ENCODE measurements at places on chromosomes 3 and 15.
A peak's percentile ranks its signal among the peaks of the same experiment; 100 is the strongest.

DNA sequence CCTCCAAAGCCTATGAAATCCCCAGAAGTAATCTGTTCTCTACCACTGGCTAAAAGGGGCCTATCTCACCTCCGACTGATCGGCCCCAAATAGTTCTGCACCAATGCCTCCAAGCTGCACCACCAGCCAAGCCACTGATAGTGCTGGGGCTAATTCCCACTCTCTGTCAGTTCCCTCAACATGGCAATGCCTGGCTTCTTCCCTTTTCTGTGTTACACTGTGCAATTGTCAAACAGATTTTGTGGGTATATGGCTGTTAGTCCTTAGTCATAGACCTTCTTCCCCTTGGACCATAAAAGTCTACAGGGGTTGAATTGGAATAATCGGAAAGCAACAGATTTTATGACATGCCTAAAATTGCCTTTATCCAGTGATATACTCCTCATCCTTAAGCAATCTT is 9.3 kb upstream of the UBE2E2 start:
- no peak for DNase-seq

DNA sequence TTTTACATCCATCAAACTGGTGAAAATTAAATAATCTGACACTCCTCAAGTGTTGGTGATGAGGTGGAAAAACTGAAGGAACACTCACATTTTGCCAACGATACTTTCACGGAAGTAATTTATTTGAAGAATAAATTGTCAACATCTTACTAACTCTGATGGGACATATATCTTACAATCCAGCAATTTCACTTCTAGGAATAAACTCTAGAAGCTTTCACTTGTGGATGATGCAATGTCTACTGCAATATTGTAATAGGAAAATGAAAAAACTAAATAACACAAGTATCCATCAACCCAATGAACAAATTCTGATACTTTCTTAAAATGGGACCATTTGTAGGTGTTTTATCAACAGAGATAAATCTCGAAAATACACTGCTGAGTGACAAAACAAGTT is 16.2 kb upstream of the LIPC start:
- no peak for DNase-seq

GRCh38 chr3:177802151-177802900 is 605.0 kb upstream of the TBL1XR1 start:
- no peak for DNase-seq

- DNase-seq: no peak
Observed at GRCh38 chr3:120396469-120396868, 47.3 kb upstream of the LRRC58 start.

GRCh38 chr15:77627067-77627466 is 5.6 kb downstream of the LINGO1 start:
- no peak for DNase-seq

DNA sequence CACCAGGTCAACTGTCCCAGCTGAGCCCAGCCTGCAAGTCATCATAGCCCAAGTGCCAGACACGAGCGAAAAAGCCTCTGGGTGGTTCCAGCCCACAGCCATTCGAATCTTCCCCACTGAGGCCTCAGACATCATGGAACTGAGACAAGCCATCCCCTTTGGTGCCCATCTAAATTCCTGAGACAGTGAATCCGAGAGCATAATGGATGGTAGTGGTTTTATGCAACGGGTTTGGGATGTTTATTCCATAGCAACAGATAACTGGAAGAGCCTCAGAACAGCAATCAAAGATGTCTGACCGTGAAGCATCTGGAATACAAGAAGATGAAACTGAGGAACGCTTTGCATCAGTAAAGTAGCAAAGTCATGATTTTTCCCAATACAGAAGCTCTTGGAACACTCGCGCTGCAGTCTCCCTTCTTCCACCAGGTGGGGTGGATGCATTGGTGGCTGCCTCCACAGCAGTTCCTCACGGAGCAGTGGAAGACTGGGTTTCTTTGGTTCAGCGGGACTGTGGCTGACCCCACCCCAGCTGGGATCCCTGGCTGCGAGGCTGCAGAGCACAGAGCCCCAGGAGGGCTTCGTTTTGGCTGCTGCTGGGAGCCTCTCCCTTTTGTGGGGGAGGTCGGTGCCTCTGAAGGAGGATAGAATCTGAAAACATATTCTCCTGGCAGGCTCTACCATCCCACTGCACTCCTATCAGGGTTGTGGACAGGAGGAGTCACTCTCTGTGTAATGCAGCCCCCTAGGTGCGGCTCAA is 26.4 kb upstream of the PDE8A start:
- peak; percentile 7 for DNase-seq

GRCh38 chr3:116033516-116033915 is 410.2 kb downstream of the GAP43 start:
- DNase-seq: no peak

DNA sequence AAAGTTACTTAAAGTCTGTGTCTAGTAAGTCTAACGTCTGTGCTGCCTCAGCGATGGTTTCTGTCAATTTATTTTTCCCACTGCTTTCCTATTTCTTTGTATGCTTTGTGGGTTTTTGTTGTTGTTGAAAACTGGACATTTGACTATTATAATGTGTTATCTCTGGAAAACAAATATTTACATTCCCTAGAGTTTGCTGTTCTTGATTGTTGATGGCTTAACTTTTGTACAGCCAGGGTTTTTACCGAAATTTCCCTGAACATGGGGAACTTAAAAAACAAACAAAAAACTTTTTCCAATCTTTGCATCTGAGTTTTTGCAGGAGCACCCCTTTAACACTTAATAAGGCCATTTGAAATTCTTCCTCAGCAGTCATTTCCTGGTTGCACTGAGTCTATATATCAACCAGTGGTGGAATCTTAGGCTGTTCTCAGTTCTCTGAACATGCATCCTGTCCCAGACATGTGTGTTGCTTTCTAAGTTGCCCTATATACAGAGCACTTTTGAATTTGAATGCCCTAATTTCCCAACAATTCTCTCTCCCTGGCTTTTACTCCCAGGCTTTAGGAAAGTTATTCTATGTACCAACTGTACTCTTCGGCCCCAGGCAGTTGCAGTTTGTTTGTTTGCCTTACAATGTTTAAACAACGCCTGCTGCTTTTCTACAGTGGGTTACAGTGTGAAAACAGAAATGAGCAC is 11.8 kb upstream of the PIAS1 start:
- DNase-seq: no peak

- no peak for DNase-seq
Observed at GRCh38 chr3:183816681-183817510, 8.5 kb downstream of the MAP6D1 start.

- DNase-seq: no peak
Observed at GRCh38 chr3:170585937-170586310, at the start of gene SLC7A14. Gene SLC7A14, minus strand, starts transcription at chr3:170586075. Its CDS starts 59,139 bp downstream, at chr3:170526936.

DNA sequence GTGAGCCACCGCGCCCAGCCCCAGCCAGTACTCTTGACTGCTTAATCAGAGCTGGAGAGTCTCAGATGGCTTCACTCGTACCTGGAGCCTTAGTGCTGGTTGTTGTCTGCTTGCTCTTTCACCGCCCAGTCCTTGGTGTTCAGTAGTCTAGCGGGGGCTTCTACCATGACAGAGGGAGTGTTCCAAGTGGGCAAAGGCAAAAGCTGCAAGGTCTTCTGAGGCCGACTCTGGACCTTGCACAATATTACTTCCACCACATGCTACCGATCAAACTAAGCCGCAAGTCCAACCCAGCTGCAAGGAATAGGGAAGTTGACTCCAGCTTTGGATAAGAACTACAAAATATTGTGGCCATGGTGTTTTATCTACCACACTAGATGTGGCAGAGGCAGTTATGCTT is 6.6 kb downstream of the PARL start:
- DNase-seq: no peak

DNA sequence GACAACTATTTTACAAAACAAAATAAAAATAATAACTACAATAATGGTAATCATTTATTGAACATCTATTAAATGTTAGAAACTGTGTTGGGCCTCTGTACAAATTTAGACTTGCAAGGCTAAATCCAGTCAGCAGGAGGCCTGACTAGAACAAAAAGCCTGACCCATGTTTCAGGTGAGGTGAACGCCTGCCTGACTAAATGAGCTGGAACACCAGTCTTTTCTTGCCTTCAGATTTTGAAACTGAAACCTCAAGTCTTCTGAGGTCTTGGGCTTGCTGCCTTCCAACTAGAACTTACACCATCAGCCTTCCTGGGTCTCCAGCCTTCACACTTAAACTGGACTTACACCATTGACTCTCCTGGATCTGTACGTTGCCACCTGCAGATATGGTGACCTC is 706.9 kb downstream of the TBL1XR1 start:
- no peak for DNase-seq

DNA sequence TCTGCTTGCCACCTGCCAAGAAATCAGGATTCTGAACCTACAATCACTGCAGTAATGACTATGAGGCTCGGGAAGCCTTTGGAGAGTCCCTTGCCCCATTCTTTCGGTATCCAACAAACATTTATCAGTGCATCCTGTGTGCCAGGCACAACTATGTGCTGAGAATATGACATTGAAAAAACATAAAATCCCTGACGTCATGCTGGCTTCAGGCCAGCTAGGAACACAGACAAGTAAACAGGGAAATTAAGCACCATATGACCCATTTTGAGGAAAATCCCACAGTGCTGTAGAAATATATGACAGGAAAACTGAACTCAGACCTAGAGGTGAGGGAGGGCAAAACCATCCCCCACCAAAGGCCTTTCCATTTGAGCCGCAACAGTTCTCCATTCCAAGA is 34.1 kb upstream of the DET1 start:
- DNase-seq: no peak

DNA sequence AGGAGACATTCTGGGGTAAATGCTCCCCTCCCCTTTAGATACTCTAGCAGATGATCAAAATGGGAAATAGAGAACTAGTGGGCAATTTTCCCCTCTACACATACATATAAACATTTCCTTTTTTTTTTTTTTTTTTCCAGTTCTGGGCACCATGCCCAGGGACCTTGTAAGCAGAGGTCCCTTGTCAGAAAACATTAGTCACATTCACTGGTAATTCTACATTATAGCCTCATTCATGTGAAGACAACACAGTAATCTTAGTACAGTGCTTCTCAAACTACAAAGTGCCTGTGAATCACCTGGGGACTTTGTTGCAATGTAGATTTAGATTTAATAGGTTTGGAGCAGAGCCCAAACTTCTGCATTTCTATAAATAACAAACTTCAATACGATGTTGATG is 60.1 kb upstream of the ACTC1 start:
- DNase-seq: no peak

- DNase-seq: no peak
Observed at GRCh38 chr3:73393005-73393404, 231.7 kb downstream of the PDZRN3 start.

GRCh38 chr15:88509964-88510363 is 36.5 kb downstream of the DET1 start:
- DNase-seq: no peak

- DNase-seq: no peak
Observed at GRCh38 chr3:73868688-73869315, 244.1 kb upstream of the PDZRN3 start.

- DNase-seq: no peak
Observed at GRCh38 chr15:56524915-56525314, 60.0 kb upstream of the MNS1 start.

DNA sequence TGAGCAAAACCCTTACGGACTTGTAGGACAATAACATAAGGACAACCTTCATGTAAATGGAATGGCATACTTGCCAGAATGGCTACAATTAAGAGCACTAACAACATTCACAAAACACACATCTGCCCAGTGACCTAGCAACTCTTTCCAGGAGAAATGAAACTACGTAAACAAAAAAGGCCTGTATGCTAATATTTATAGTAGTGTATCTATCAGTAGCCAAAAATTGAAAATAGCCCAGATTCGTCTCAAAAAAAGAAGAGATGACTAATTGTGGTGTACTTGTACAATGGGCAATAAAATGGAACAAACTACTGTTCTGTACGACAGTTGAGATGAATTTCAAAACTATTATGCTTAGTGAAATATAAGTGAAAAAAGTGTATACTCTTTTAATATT is 38.4 kb downstream of the CMC1 start:
- no peak for DNase-seq

DNA sequence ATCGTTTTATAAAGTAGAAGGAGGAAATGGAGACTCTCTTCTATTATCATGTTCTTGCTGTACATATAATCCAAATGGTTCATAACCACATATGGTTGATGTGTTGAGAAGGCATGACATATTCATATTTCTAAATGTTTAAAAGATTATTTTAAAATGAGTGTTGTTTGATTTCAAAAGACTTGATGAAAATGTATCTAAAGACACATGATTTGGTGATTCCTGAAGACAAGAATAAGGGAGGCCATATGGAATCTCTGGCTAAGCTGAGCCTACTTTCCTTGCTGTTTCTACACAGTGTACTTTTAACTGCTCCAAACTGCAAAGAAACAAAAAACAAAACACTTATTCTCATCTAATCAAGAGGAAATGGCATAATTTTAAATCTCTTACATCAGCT is 23.0 kb upstream of the GYG1 start:
- no peak for DNase-seq

DNA sequence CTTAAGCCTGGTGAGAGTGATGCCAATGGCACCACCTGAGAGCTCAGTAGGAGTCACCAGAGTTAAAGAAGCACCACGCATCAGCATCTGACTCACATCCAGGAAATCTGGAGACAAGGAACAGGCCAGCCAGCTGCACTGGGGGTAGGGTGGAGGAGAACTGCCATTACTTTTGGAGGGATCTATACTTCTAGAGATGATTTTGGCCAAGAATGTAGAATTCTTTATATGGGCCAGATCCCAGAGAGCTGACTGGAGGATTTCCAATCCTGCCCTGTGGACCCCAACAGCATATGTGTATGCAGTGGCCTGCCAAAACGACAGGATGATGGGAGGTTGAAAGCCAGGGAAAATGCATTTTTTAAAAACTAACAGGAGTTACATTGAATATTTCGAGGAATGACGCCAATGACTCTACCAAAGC is 29.8 kb downstream of the CCR3 start:
- no peak for DNase-seq

GRCh38 chr3:120326784-120327183 is 22.4 kb downstream of the LRRC58 start:
- DNase-seq: no peak

DNA sequence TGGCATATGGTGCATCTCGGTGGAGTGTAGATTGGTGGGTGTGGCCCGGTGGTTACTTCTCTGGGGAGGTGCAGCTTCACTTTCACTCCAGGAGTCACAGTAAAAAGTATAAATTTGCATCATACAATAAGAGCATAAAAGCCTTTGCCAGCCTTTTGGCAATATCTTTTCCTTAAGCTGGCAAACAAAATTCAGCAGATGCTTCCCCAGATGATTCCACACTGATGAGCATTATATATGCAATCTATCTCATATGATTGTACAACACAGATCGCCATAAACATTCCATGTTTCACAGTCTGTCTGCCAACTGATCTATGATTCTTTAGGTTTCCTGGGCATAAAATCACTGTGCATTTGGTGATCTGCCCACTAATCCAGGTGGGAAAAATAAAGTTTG is 120.2 kb upstream of the ALCAM start:
- DNase-seq: no peak

DNA sequence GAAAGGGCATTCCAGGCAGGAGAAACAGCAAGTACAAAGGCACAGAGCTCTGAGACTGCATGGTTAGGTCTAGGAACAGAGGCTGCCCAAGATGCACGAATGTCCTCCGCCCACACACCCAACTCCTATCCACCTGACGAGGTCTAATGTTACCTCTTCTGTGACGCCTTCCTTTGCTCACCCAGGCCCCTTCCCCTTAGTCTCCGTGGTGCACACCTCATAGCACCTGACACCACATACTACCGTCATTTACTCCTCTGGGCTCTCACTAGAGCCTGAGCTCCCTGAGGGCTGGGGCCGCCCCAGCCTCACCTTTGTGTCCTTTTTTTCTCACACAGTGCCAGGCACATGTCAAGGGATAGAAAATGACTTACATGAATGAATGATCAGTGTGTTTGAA is 31.0 kb upstream of the RASGRF1 start:
- no peak for DNase-seq
